Pulmonary artery endothelial cell (primary cell): ENCODE measurements at places on chromosomes 4 and X. TPM values are rescaled to one million over a fixed set of nuclear protein-coding genes. Genes with fewer than 3 reads are reported as not detected.

DNA sequence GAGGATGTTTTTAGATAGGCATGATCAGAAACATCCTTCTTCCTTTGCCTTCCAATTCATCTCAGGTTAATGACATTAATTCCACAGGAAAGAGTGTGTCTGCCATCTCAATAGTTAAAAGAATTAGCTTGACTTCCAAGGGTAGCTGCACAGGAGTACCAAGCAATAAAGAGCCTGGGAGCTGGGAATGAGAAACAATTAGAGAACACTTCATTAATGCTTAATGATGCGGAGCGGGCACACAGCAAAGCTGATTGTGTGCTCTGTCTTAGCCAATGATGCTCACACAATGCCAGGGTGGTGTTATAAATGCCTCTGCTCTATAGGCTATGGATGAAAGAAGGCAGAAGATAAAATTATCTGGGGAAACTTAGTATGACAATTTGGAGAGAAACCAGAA lies 1052.5 kb upstream of the LCORL start:
- DNase-seq: no peak

DNA sequence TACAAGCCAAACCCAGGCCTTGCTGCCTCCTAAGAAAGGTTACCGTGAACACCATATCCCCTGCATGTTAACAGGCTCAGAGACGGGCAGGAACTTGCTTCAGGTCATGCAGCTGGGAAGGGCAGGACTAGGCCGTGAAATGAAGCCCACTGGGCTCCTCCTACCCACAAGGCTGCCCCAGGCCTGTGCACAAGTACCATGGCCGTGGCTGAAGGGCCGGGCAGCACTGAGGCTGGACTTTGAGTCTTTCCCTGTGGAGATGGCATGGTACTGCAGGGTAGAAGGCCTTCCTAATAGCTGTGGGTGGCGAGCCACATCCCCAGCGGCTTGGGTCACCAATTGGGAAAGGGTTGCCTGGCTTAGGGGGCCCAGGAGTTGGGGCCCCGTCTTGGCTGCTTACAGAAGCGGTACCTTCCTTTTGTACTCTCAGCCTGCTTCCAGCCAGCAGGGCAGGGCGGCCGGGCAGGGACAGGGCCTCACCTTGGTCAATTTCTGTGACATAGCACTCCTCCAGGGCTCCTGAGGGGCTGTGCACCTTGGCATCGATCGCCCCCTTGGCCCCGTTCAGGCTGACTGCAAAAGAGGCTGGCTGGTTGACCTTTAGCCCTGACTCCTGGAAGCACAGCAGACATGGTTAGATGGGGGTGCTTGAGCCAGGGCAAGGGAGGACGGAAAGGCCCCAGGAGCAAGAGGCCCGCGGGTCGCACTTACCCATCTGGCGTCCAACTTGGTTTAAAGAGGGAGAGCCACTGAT lies 23.8 kb downstream of the FLNA start:
- DNase-seq: no peak

- no peak for DNase-seq
Measured at GRCh38 chr4:101850698-101851097, 60.2 kb downstream of the BANK1 start.

GRCh38 chr4:39495446-39496213 lies 31.6 kb downstream of the UGDH start:
- DNase-seq: no peak

DNA sequence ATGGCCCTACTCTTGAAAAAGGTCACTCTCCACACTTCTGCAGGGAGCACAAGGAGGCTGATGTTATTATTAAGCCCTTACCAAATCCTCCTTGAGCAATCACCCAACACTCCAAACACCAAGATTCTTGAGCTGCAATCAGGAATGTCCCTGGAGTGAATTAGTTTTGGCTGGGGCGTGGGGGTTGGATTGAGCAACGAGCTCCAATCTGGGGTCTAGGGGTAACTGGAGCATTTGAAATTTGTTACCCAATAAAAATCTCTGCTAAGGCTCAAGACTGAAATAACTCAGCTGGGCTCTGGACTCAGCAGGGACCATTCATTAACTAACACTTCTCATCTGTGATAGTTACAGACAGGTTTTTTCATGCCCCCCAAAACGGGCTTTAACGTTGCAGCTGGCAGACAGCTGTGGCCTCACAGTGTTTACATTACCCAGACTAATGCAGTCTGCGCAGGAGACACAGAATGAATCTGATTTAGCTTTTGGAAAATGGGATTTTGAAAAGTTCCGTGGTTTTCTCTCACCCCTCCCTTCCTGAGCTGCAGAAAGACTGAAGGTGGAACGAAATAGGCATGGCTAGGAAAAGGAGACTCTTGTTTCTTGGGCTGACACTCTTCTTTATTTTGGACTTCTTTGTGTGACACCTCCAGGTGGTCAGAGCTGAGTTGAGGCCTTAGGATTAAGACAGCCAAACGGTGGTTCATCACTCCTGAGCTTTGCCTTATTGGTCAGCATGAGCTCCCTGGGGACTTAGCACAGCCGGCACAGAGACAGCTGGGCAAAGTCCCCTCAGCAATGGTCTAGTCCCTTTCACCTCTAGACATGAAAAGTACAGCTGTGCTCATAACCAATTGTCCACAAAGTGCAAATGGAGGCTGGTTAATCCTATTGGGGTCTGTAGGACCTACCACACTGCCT lies 26.6 kb downstream of the PLAC1 start:
- no peak for DNase-seq

DNA sequence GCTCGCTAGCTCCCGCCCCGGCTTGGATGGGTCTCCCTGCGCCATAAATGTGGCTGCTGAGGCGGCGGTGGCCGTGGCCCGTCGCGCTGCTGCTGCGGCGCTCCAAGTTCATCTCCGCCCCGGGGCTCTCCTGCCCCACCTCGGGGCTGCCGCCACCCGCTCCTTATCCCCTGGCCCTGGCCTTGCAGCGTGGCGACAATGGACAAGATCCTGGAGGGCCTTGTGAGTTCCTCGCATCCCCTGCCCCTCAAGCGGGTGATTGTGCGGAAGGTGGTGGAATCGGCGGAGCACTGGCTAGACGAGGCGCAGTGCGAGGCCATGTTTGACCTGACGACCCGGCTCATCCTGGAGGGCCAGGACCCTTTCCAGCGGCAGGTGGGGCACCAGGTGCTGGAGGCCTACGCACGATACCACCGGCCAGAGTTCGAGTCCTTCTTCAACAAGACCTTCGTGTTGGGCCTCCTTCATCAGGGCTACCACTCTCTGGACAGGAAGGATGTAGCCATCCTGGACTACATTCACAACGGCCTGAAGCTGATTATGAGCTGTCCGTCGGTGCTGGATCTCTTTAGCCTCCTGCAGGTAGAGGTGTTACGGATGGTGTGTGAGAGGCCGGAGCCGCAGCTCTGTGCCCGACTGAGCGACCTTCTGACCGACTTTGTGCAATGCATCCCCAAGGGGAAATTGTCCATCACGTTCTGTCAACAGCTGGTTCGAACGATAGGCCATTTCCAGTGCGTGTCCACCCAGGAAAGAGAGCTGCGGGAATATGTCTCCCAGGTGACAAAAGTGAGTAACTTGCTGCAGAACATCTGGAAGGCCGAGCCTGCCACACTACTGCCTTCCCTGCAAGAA lies 763 bp downstream of the USP38 start:
- peak; percentile 2 for DNase-seq

GRCh38 chr4:67565284-67565683 lies 6.8 kb downstream of the STAP1 start:
- no peak for DNase-seq

DNA sequence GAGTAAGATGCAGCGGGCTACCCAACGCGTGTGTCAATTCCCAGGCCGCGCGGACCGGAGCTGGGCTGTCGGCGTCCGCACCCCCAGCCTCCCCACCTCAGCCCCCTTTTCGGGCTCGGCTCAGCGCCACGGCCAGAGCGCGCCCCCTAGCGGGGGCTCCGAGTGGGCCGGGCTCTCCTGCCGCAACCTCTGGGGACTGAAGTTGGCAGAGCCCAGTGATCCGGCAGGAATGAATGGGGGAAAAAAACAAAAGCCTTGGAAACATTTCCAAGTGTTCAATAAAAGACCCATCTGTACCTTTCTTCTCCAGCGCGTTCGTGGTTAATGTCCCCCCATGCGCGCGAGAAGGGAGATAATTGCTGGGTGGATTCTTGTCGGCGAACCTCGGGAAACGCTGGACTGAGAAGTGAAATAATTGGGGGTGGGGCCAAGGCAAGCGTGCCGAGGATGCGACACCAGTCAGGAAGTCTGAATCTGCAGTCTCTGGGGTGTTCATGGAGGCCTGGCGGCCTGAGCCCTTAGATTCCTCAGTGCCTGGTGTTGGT lies 5.2 kb upstream of the ARX start:
- no peak for DNase-seq

- DNase-seq: no peak
Measured at GRCh38 chr4:53132132-53132891, 233.5 kb downstream of the SCFD2 start.

DNA sequence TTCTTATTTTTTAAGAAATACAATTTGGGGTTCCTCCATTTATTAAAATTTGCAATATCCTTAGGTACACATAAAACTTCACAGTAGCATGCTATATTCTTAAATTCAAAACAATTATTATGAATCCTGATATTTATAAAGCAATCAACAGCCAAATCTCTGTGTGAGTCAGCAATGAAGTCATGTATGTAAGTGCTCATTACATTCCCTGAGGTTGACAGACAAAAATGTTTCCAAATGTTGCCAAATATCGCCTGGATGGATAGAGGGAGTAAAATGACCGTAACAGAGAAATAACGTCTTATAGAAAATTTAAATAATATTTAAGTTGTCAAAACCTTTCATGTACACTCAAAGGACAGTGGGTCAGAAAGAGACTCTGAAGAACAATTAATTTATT lies 220.0 kb downstream of the PCDH18 start:
- DNase-seq: no peak

- DNase-seq: no peak
Measured at GRCh38 chr4:185357211-185357610, 38.5 kb downstream of the LRP2BP start.

DNA sequence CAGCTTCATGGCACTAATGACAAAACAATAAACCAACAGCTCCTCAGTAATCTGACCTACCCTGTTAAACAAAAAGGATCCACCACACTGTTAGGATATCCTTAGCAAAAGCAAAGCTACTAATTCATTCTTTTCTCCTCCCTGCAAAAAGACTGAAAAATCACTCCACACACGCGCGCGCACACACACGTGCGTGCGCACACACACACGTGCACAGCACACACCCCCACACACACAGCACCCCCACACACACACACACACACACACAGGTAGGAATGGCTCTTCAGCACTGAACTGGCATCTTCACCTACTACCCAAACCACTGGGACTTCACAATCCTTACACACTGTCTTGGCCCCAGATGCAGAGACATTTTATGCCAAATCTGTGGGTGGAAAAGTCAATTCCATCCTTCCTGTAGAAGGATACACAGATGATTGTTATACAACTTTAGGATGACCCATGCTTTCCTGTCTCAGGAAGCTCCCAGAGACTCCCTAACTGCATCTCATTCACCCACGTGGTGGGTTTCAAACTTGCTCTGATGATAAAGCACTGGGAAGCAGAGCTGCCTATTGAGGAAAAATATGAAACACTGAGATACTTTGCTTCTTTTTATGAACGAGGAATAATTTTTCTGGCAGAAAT lies 102.5 kb downstream of the TSPAN5 start:
- DNase-seq: no peak

- no peak for DNase-seq
Measured at GRCh38 chr4:159455675-159456237, 352.9 kb downstream of the RAPGEF2 start.

- DNase-seq: no peak
Measured at GRCh38 chr4:76963131-76963750, 13.7 kb downstream of the SEPTIN11 start.

DNA sequence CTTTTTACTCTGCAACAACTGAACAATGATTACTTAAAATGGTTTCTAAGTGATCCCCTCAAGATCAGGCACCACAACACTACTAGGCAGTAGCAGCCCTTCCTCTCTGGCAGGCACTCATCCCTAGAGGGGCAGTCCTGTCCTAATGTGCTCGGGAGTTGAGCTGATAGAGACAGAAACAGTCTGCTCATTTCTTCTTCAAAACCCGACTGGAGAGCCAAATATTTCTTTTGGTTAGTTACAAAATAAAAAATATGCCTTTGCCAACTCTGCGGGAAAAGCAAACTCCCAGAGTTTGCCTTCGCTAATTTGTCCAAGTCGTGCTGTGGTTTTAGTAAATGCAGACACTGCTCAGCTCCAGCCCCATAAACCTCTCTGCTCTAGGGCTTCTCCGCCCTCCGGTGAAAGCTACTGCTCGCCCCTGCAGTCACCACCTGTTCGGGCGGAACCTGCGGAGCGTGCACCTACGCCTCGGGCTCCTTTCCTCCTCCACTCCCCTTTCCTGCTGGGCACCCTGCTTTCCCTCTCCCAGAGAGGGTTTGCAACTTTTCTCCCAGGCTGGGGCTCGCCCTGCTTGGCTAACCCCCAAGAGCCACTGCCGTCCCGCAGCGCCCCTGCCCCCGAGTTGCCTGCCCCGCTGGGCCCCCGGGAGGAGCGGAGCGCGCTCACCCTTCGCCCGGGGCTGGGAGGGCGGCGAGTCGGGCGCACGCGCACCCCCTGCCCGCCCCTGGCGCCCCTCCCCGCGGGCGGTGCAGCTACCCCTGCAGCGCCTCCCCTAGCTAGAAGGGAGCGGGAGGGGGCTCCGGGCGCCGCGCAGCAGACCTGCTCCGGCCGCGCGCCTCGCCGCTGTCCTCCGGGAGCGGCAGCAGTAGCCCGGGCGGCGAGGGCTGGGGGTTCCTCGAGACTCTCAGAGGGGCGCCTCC lies at the start of gene NPNT:
Gene NPNT, plus strand, starts transcription at position 812 of the 923 bp plus-strand sequence. CDS start 182 bp downstream, outside the sequence.
- DNase-seq: no peak

- DNase-seq: no peak
Measured at GRCh38 chrX:11458170-11458569, 165.0 kb downstream of the AMELX start.

- DNase-seq: peak; percentile 5
Measured at GRCh38 chr4:99447079-99447478, 11.9 kb upstream of the ADH7 start.

BEX5 gene
- total RNA-seq: 2.4 and 3.5 TPM in 2 replicates

GYPE gene
- total RNA-seq: 0.13 and 0.49 TPM in 2 replicates

PDLIM3 gene
- 60.5 and 78.9 TPM in 2 replicates for total RNA-seq

POF1B gene
- total RNA-seq: 0.40 and 0.92 TPM in 2 replicates

HSFX3 gene
- not detected in 2 replicates for total RNA-seq

GAGE2A gene
- total RNA-seq: not detected in 2 replicates

BRS3 gene
- total RNA-seq: not detected in 2 replicates

CABS1 gene
- not detected in 2 replicates for total RNA-seq

DTHD1 gene
- not detected in 2 replicates for total RNA-seq

UGT2A3 gene
- not detected in 2 replicates for total RNA-seq

CENPVL1 gene
- not detected in 2 replicates for total RNA-seq

XG gene
- total RNA-seq: 0.60 and 1.5 TPM in 2 replicates

SMIM43 gene
- total RNA-seq: 0.04 and 0.26 TPM in 2 replicates
